ACHN (cell line): ENCODE measurements at places on chromosomes 13 and 19.
A peak's percentile ranks its signal among the peaks of the same experiment; 100 is the strongest.

- DNase-seq: no peak
Measured at GRCh38 chr19:38686530-38686888, 39.1 kb downstream of the ACTN4 start.

DNA sequence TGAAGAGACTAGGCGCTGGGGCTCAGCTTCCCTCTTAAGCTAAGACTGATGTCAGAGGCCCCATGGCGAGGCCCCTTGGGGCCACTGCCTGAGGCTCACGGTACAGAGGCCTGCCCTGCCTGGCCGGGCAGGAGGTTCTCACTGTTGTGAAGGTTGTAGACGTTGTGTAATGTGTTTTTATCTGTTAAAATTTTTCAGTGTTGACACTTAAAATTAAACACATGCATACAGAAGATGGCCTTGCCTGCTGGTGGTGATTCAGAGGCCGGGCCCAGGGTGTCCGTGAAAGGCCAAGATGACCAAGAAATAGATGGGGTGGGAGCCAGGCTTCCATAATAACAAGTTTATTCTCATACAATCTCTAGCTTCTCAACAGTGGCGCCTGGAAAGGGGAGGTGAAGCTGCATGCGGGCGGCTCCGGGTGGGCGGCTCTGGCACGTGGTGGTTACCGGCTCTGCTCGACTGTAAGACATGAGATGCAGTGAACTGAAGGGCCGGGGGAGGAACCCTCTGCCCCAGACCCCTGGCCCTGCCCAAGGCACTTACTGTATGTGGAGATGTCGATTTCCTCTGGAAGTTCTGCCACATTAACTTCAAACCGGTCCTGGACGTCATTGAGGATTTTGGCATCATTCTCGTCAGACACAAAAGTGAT lies 10.5 kb downstream of the DDX39A start:
- DNase-seq: no peak

DNA sequence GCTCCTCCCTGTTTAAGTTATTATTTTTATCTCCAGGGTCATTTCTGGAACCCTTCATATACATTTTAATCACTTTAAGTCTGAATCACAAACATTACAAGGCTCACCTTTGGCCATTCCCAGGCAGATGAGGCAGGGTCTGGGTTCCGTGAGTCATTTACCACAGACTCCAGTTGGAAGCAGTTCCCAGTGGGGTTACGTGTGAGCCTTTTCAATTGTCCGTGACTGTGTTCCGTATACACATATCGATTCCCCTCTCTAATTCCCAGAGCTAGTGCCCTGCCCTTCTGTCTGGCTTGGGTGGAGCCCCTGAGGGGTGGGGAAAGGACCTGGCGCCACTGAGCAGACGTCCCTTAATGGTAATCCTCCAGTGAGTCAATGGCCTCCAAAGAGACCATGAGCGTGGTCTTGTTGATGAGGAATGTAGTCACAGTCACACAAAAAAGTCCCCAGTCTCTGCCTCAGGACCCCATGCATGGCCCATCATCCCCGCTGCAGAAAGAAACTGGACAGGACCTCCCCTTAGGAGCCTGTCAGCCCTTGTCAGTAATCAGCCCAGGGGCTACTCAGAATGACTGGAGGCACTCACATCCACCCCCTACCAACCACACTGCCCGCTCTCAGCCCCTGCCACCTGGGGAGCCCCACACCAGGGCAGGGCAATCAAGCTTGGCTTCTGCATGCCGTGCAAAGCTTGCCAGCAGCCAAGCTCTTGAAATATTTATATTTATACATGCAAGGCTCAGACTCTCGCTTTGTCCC lies 144.4 kb downstream of the ZIC5 start:
- no peak for DNase-seq

DNA sequence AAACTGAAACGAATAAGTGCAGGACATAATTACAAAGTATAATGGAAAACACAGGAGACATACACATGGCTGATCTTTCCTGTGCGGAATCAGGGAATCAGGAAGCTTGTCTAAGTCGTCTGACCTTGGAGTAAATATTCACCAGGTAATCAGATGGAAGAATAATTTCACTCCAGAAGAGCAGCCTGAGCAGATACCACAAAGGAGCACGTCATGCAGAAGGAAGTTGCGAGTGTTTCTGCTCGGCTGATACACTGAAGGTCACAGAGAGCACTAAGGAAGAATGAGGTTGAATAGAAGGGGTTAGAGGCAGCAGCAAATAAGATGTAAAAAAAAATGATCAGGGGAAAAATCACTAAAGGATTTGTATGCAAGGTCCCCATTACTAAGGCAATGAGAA lies 122.3 kb upstream of the GPC6 start:
- DNase-seq: no peak

DNA sequence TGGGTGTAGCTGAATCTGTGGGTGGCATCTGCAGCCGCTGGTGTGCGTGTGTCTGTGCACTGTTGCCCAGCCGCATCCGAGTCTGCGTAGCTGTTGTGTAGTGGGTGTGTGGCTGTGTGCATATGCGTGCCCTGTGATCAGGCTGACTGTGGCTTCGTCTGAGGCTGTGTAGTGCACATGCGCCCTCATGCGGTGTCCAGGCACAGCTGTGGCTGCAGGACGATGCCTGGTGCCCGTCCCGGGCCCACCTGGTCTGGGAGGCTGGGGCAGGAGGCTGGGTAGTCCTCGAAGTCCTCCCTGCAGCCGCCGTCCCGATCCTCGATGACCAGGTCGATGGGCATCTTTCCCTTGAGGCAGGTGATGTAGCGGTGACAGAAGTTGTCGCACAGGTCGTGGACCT lies 4.9 kb downstream of the MEIS3 start:
- no peak for DNase-seq

DNA sequence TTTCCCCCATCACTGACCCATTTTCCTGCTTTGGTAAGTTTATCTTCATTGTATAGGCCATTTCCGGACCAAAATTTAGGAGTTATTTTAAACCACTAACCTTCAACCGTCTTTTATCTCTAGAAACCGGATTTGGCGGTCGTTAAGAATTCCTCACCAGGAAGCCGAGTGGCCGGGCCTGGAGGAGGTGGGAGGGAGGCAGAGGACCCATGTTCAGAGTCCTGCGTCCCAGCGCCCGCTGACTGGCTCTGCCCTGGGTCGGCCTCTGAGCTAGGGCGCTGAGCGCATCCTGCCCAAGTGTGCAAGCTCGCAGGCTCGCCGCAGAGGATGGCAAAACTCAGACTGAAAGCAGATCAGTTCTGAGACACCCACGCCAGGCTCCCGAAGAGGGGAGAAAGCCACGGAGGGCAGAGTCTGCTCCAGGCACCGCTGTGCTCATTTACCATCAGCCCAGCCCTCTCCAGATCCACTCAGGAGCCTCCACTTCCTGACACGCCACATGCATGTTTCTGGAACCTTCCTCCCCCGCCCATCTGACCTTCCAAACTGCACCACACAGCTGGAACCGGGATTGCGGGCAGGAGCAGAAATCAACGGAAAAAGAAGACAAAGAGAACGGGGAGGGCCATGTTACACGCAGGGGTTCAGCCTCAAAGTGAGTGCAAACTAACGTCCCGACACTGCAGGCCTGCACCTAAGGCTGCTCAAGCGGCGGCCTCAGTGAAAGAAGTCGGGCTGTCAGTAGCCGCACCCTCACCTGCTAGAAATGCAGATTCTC lies 8.3 kb downstream of the COL4A1 start:
- no peak for DNase-seq

- no peak for DNase-seq
Measured at GRCh38 chr19:55344444-55344843, 4.8 kb downstream of the KMT5C start.

GRCh38 chr19:35254341-35255297 lies 5.8 kb downstream of the LSR start:
- no peak for DNase-seq

DNA sequence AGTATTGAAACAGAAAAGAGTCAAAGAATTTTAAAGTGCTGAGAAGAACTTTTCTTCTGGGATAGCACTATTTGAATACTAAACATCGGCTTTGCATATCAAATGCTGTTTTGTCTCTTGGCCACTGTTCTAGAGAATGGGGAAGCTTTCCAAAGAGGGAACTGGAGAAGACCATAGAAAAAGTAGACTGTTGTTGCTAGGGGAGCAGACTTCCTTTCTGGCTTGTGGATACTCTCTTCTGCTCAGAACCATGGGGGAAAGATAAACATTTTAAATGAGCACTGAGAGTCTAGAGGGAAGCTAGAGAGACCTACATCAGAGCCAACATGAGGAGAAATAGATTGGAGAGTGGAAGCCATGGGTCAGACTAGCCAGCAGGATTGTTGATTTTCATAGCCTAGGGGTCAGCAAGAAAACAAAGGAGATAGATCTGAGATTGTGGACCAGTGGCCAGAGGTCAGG lies 315.7 kb downstream of the KCTD12 start:
- DNase-seq: no peak

DNA sequence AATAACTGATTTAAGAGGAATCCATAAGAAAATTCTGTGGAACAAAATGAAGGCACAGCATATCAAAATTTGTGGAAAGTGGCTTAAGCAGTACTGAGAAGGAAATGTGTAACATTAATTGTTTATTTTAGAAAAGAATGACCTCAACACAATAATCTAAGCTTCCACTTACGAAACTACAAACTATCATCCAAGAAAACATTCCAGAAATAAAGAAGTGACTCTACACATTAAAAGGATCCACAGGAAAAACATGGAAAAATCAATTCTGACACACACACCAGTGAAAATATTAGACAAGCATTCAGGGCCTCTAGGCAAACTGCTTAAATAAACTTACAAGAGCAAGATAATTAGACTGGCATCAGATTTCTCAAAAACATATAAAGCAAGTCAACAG lies 14.0 kb downstream of the EXOSC8 start:
- no peak for DNase-seq

GRCh38 chr13:48726711-48727110 lies 73.0 kb downstream of the CYSLTR2 start:
- no peak for DNase-seq

DNA sequence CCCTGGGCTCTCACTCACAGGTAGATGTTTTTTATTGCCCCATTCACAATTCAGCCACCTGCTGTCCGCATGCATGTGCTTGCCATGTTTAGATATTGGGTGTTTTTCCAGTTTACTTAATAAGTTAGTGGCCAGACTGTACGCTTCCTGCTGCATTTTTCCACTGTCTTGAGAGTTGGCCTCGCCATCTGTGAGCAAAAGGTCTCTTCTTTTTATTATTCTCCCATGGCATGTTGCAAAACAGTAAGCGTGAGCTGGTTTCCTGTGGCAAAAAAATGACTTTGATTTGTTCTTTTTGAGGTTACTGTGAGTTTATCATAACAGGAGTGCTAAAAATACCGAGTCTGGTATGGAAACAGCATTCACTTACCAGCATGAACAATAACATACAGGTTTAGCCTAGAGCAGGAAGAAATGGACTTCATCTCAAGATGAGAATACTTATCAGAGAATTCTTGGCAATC lies 46.0 kb downstream of the SAE1 start:
- DNase-seq: no peak

- DNase-seq: peak; percentile 79
Measured at GRCh38 chr13:24727731-24728601, 36.0 kb upstream of the RNF17 start.

DNA sequence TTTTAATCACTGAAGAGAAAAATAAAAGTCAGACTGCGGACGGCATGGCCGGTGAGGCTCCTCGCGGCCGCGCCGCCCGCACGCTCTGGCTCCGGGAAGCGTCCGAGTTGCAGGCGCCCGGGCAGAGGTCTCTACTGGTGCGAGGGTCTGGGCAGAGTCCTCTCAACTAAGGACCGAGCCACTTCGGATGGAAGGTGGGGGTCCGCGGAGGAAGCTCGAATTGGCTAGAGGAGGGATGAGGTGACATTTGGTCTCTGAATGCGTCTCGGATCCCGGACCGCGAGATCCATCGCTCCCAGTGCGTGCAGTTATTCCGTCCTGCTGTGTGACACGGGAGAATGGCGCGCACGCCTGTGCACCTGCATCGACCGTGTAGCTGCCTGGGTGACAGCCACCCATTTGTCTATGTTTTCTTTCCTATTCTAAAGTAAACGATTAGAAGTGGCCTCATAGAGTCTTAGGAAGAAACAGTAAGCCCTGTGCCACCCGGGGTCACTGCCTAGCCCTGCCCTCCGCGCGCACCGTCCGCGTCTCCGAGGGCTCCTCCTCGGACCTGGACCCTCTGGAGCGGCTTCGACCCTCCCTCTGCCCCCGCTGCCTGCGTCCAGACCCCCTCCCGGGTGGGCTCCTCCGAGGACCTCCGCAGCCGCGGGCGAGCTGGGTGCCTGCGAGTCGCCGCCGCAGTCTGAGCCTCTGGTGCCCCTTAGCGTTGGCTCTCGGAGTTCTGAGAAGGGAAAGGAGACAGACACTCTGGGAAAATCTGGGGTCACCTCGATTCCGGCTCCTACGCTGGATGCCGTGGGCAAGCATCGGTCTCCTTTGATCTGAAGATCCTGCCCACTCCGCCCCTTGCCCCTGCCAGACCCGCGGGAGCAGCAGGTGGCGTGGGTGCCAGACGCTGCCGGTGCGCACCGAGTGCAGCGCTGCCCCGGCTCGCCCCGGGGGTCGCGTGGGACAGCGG lies 347.4 kb downstream of the LIG4 start:
- peak; percentile 67 for DNase-seq

DNA sequence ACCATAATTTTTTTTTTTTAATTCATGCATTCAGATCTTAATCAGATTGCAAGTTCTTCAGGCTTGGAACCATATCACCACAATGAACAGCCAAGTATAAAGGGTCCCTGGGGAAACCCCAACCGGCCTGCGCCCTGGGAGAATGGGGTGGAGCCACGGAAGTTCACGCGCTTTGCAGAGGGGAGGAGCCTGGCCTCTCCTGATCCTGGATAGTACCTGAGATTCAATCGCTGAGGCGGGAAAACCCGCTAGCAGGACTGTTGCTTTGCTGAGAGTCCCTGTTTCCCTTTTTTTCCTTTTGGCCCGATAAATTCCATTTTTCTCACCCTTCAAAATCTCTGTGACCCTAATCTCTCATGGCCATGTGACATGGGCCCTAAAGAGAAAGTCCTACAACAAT lies 385.1 kb downstream of the IRS2 start:
- no peak for DNase-seq

DNA sequence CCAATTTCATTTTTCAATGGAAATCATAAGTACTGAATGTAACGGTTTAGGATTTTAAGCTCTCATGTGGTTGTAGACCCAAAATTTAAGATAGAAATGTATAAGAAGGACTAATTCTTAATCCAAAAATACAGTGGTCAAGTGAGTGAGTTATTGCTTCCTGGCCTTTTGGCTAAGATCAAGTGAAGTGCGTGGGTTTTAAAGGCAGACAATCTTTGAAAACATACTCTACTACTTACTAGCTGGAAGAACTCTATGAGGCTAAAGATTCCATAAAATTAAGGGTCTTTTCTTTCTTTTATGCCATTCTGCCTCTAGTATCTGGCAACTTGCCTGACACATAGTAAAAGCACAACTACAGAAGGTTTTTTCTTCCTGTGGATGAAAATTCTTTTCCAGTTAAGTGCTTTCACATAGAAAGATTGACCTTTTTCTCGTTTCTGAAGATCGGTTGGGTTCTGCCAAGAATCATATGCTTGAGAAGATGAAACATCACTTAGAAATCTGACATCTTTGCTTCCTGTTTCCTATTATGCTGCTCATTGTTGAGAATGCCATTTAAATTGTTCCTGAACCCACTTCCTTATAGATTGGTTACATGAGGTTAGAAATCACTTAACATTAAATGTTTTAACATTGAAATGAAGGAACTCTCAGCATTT lies 26.4 kb upstream of the SCEL start:
- DNase-seq: peak; percentile 83
